ENCODE measurements at places on chromosomes 7 and 10.

DNA sequence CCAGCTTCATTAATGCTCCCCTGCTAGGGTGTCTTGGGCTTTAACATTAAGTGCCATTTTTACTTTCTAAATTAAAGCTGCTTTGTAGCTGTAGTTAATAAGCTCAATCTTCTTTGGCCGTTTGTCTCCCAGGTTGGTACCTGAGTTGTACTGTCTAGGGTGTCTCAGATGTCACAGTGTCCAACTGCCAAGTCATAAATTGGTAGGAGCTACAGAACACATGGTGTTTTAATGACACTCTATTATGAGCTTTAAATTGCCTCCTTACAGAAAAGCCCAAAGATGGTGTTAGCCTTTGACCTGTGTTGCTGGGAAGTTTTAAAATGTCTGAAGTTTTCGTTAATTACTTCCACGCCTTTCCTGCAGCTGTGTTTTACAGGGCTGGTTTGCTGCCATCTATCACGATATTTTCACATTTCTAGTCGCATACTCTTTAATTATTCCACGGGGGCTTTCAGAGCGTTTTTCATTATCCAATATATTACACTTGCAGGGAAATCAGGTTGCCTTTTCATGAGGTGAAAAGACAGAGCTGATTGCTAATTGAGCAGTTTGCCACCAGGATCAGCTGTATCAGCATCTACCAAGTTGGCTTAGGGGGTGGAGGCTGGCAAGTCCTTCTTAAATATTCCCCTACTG, 247.8 kb upstream of the PLPP4 start:
- DNase-seq, result no peak

GRCh38 chr7:43077285-43077684, 35.2 kb upstream of the HECW1 start:
- DNase-seq, result no peak

GRCh38 chr7:131604841-131605279, 48.4 kb upstream of the PODXL start:
- no peak for DNase-seq

DNA sequence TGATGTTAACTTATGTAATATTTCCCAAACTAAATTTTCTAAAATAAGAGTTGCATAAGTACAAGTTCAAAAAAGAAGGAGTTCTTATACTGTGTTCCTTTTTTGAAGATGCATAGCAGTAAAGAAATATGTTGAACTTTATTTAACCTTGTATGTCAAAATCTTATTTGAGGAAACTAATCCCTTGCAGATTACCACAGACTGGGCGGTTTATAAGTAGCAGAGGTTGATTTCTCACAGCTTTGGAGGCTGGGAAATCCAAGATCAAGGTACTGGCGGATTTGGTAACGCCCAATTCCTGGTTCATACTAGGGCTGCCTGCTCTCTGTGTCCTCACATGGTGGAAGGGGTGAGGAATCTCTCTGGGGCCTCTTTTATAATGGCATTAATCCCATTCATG, 68.5 kb downstream of the GNAT3 start:
- no peak for DNase-seq

DNA sequence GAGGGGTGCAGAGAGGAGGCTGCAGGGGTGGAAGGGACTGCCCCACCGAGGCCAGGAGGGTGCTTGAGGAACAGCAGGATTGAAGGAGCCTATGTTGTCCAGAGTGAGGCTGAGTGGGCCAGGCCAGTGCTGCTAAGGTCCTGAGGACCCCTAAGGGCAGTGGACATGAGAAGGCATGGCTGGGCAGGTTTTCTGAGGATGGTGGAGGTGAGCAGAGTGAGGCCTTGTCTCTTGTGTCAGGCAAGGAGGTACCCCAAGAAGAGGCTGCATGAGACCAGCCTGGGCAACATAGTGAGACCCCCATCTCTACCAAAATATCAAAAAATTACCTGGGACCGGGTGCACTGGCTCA, 5.2 kb downstream of the SH2B2 start:
- no peak for DNase-seq
